Non-pigmented ciliary epithelial cell (primary cell): ENCODE measurements at places on chromosomes 3 and 15.

DNA sequence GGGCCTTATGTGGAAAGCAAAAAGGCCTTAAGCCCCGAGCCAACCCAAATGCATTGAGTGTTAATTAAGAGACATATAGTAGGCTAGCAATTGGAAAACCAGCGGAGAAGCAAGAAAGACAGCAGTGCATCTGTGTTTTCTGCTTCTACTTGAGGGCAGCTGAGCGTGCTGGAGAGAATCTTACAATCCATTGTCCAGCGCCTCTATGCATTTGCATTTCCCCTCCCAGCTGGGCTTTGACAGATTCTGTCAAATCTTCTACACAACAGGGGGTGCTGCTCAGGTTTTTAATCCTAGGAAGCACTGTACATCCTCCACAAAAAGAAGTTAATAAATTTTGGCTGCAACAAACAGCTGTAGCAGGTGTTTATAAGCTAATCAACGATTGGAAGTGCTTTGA is 23.9 kb downstream of the SSR3 start:
- no peak for DNase-seq

GRCh38 chr3:37511463-37511920 is 337.1 kb upstream of the LRRFIP2 start:
- no peak for DNase-seq

DNA sequence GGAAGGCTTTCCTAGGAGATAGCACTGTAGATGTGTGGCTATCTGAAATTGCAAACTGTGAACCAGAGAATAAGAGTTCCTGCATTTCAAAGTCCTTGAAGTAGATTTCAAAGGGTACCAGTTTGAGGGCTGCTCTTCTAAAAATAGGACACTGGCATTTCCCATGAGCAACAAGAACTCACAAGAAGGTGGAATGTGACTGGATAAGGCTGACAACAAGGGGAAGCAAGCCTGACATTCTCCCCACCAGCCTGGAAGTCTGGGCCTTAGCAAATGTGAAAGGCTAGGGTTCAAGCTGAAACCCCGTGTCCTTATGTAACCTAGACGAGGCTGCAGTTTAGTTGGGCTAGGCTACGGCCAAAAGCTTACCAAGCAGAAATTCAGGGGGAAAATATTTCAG is 18.7 kb upstream of the TJP1 start:
- DNase-seq: no peak

DNA sequence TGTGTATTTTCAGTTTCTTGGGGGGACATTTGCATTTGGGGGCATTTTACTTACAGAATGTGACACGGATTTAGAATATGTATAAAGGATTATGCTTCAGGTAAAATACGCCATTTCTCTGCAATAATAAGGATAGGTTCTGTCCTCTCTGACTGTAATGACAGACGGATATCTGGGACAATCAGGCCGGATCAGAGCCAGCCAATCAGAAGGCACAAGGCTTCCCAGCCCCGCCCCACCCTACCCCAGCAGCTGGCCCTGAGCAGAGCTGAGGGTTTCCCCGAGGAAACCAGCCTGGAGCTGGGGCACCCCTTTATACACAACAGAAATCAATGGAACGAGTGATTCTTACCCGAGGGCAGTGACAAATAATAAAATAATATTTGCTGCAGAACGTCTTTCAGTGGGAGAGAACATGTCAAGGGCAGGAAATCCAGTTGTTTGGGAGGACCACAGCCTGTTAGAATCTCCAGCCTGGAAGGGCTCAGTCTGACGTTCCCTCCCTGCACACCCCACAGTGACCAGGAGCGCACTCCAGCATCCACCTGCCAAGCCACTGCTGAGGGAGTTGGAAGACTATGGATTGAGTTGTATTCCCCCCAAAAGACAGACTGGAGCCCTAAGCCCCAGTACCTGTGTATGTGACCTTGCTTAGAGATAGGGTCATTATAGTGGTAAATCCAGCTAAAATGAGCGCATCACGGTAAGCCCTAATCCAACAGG is 30.3 kb upstream of the SEC13 start:
- no peak for DNase-seq

DNA sequence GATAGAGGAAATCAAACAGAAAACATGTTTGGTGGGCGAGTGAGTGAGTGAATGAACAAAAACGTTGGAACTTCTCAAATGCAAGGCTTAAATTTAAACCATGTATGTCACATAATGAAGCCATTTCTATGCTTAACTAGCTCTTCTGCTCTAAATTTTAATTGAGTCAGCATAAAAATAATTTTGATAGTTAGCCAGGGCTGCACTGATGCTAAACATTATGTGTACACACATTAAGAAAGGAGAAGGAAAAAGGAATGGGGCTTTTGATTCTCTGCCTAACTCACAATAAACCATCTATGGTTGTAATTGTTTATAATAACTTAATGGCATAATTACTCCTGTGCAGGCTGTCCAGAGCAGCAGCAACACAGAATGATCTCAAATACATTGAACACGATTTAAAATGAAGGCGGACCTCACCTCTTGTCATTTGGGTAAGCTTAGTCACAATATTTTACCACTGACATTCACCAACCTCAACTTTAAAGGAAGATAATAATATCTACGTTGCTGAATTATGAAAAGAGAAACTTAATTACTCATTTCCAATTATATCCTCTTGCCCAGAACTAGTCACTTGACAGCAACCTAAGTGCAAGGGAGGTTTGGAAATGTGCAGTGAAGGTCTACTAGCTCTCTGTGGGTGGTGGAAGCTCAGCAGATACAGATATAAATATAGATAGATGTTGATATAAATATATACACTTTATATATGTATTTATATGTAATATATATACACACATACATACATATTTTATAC is 318.4 kb upstream of the TRIM42 start:
- DNase-seq: no peak

- no peak for DNase-seq
These were observed 2.5 kb downstream of the XIRP1 start for GRCh38 chr3:39189959-39190269.

DNA sequence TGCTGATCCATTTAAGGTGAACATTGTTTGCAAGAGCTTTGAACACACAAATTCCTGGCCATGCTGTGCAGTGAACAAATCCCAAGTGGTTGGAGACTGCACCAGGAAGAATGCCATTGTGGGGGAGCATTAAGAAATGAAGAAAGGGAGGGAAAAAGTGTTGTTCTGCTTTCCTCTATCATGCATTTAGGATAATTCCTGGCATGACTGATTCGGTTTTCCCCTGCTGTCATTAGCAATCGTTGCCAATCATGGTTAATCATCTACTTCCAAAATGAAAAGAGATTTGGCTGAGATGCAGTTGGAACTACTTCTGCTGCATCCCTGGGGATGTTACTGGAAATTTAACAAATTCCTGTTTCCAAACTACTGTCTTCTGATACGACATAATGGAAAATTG is 73.7 kb upstream of the ZPLD1 start:
- DNase-seq: no peak
